ENCODE measurements at places on chromosomes 5 and 9. TPM values are rescaled to one million over a fixed set of nuclear protein-coding genes. Genes with fewer than 3 reads are reported as not detected.

Gene SCGB3A2
- total RNA-seq: not detected

Gene SARDH
- 0.09 TPM for total RNA-seq

Gene TAF11L5
- not detected for total RNA-seq

Gene TAF1L
- not detected for total RNA-seq

Gene TNPO1
- total RNA-seq: 163 TPM

Gene KCNV2
- not detected for total RNA-seq
